ENCODE measurements at places on chromosomes 5 and 9. TPM values are rescaled to one million over a fixed set of nuclear protein-coding genes. Genes with fewer than 3 reads are reported as not detected.

The GADD45G gene
- 0.81 TPM for total RNA-seq

The RFESD gene
- 1.5 TPM for total RNA-seq

The PCDHA8 gene
- 0.24 TPM for total RNA-seq

The ORM1 gene
- total RNA-seq: not detected

The RASGEF1C gene
- total RNA-seq: not detected

The ESM1 gene
- 0.73 TPM for total RNA-seq

The FRRS1L gene
- 1.9 TPM for total RNA-seq

The PHF19 gene
- total RNA-seq: 20.4 TPM

The OR13F1 gene
- not detected for total RNA-seq

The SHISAL2B gene
- total RNA-seq: not detected

The SPINK7 gene
- not detected for total RNA-seq

The WDR31 gene
- total RNA-seq: 2.2 TPM

The FCN2 gene
- total RNA-seq: not detected

The FCN1 gene
- total RNA-seq: not detected

The AK1 gene
- 62.8 TPM for total RNA-seq
